WTC11 (cell line): ENCODE measurements at places on chromosomes 11 and 22. TPM values are rescaled to one million over a fixed set of nuclear protein-coding genes. Genes with fewer than 3 reads are reported as not detected.

DNA sequence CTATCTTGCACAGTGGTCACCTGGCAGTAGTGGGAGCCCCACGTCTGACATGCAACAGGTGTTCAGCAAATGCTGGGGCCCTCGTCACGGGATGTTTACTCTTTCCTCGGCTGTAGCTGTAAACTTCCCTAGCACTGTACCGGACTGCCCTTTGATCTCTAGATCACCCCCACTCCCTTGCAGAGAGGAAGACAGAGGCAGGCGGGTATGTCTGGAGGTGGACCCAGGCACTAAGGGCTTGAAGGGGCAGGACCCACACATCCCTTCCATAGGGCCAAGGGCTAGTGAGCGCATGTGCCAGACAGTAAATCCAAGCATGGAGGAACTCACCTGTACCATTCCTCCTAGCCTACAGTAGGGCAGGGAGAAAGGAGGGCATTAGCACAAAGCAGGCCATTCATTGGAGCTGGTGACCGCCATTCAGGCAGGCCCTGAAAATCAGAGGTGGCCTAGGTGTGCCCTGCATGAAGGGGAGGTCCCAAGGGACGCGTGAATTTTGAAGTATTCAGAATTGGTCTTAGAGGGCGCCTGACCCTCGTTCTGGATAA lies 1.9 kb upstream of the SMTN start:
- no peaks in the 10 kb centered on the region for H3K36me3 ChIP-seq
- H3K4me1 ChIP-seq: peaks cover 37% of the 10 kb centered on the region
- H3K27me3 ChIP-seq: peaks cover 11% of the 10 kb centered on the region
- DNase-seq: peak; percentile 66
- H3K27ac ChIP-seq: no peak overlapping the region

Gene SLC5A1
- not detected in 3 replicates for total RNA-seq

Gene DCHS1
- 11.5 to 14.2 TPM (median 12.6 TPM) in 3 replicates for total RNA-seq

Gene BLID
- total RNA-seq: not detected in 3 replicates

Gene HBE1
- total RNA-seq: 1.5 to 3.1 TPM (median 1.7 TPM) in 3 replicates

DNA sequence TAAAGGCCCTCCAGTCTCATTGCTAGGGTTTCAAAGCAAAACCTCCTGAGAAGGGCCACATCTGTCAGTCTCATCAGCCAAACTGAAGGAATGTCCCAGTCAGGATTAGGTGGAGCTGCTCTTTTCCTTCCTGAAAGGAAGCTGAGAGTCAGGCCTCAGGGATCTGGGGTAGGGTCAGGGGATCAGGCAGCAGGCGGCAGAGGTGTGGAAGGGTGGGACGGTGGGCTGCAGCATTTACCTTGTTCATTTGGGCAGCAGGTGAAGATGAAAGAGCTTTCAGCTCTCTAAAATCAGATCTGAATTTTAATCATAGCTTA lies 17.8 kb downstream of the CD82 start:
- H3K27ac ChIP-seq: no peak overlapping the region
- no peak for DNase-seq
- H3K36me3 ChIP-seq: no peaks in the 10 kb centered on the region
- H3K4me3 ChIP-seq: no peak overlapping the region

- H3K36me3 ChIP-seq: no peaks in the 10 kb centered on the region
- no peak overlapping the region for H3K27ac ChIP-seq
- 0 out of 2 replicates have a peak, but pooled peaks cover 3% of the 10 kb centered on the region for H3K4me1 ChIP-seq
Measured at GRCh38 chr11:104826772-104827171, 71.5 kb downstream of the CASP12 start.

DNA sequence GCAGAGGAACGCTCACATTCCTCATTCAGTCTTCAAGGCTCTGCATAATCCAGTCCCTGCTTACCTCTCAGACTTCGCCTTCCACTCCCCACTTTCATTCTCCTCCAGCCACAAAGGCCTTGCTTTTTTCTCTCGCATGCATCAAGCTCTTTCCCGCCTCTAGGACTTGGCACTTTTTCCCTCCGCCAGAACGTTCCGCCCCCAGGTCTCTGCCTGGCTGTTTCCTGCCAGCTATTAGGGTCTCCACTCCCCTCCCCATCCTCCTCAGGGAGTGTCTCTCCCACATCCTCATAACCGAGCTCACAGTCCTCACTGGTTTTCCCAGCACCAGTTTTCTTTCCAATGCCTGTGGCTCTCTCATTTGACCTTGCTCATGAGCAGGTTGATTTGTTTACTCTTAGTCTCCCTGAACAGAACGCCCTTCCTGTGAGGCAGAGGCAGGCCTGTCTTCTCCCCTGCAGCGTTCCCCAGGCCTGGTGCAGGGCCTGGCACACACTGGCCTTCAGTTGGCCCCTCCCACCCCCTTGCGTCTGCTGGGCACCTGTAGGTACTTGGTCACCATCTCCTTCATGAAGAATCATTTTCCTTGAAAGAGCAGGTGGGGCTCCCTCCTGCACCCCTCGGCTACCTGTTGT lies 75.2 kb downstream of the RTL6 start:
- no peak overlapping the region; the same call in 1 of the 2 replicates for H3K27ac ChIP-seq
- H3K36me3 ChIP-seq: peaks cover 13% of the 10 kb centered on the region
- peaks cover 12% of the 10 kb centered on the region for H3K4me1 ChIP-seq
- DNase-seq: no peak
- H3K4me3 ChIP-seq: no peak overlapping the region

- H3K27ac ChIP-seq: no peak within 1 kb of the TSS; the same call in 1 of the 2 replicates
- no peaks in the 10 kb centered on the region for H3K36me3 ChIP-seq
- H3K4me1 ChIP-seq: peaks cover 8% of the 10 kb centered on the region
Measured at GRCh38 chr11:72191961-72192381, at the start of gene FOLR1. Gene FOLR1 (plus strand): TSS chr11:72192140. CDS start chr11:72192174, 34 bp downstream.

DNA sequence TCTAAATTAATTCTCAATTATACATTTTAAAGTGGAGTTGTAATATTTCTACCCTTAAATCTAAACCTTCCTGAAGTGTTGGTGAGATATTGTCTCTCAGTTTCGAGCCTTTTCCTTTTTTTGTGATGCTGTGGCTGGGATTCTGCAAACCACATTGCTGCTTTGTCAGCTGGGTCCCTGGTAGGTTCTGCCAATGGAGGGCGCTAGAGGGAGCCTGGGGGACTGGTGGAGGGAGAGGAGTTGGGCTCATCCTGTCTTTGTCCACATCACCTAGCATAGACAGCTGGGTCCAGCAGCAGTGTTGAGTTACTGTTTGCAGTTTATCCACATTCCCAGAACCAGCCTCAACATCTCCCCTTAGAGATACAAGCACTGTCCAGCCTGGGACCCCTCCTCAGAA lies 41.0 kb downstream of the TRAF6 start:
- H3K4me3 ChIP-seq: no peak overlapping the region
- no peaks in the 10 kb centered on the region for H3K36me3 ChIP-seq
- H3K4me1 ChIP-seq: peaks cover 7% of the 10 kb centered on the region; the same call in 1 of the 2 replicates
- H3K27ac ChIP-seq: no peak overlapping the region
- peak; percentile 92 for DNase-seq

- peak; percentile 47 for DNase-seq
- H3K36me3 ChIP-seq: no peaks in the 10 kb centered on the region
- no peak overlapping the region for H3K4me3 ChIP-seq
- H3K27ac ChIP-seq: no peak overlapping the region
- no peaks in the 10 kb centered on the region for H3K27me3 ChIP-seq
Measured at GRCh38 chr11:1197886-1198560, 24.8 kb upstream of the MUC5B start.

Gene HORMAD2
- total RNA-seq: not detected in 3 replicates

DNA sequence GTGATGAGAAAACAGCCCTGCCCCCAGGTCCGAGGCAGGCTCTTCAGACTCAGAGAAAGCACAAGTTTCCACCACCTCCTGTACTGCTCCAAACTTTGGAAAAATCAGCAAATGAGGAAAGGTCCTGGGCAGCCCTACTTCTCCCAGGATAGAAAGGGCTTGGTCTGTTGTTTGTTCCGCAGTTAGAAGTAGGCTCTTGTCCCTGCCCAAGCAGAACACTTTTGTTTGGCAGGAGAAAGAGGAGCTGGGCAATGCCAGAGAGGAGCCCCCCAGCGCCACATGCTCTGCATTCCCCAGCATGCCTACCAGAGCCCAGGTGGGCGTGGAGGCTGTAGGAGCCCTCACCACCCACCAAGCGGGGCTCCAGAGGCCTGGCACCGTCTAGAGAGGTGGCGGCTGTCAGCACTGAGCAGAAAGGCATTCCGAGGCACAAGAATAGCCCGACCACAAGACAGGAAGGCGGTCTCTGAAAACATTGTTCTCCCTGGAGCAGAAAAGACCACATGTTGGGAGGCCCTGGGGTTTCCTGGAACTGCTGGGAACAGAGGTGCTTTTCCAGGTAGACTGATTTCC lies 90.3 kb upstream of the CD82 start:
- no peaks in the 10 kb centered on the region for H3K36me3 ChIP-seq
- H3K4me1 ChIP-seq: no peaks in the 10 kb centered on the region
- peaks cover 11% of the 10 kb centered on the region; the same call in 1 of the 2 replicates for H3K27me3 ChIP-seq
- no peak for DNase-seq
- no peak overlapping the region for H3K27ac ChIP-seq

GRCh38 chr11:43751726-43752125 lies 71.2 kb downstream of the HSD17B12 start:
- H3K4me1 ChIP-seq: peaks cover 6% of the 10 kb centered on the region
- H3K36me3 ChIP-seq: peaks cover 40% of the 10 kb centered on the region
- H3K27me3 ChIP-seq: no peaks in the 10 kb centered on the region
- no peak overlapping the region for H3K4me3 ChIP-seq
- no peak for DNase-seq

DNA sequence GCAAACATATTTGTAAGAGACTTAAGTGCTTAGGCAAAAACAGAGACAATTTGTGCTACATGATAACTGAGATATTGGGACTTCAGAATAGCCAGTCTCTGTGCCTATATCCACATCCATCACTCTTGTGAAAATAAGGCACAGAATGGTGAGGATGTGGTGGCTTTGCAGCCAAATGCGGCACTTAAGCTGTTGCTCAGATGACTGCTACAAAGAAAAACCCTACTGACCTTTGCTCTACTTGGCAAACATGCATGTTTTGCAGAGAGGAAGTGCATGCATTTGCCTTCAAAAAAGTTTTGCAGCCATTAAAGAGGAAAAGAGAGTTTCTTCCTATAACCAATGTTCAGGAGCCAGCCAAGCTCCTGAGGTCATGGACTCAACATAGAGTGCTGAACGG lies 675.0 kb upstream of the KIRREL3 start:
- no peak overlapping the region for H3K4me3 ChIP-seq
- DNase-seq: no peak
- H3K36me3 ChIP-seq: no peaks in the 10 kb centered on the region
- H3K27me3 ChIP-seq: no peaks in the 10 kb centered on the region

GRCh38 chr11:19352771-19353160 lies 112.0 kb upstream of the E2F8 start:
- H3K27me3 ChIP-seq: peaks cover 20% of the 10 kb centered on the region
- H3K4me3 ChIP-seq: no peak overlapping the region
- H3K36me3 ChIP-seq: no peaks in the 10 kb centered on the region
- H3K27ac ChIP-seq: no peak overlapping the region
- DNase-seq: no peak
- peaks cover 2% of the 10 kb centered on the region for H3K4me1 ChIP-seq

Gene OR52H1
- total RNA-seq: not detected in 3 replicates

GRCh38 chr11:61541598-61541997 lies 33.0 kb downstream of the LRRC10B start:
- H3K27ac ChIP-seq: peak overlapping the region; percentile 60; the same call in 1 of the 2 replicates
- H3K4me1 ChIP-seq: peaks cover 47% of the 10 kb centered on the region
- H3K27me3 ChIP-seq: no peaks in the 10 kb centered on the region; the same call in 1 of the 2 replicates
- H3K4me3 ChIP-seq: peak overlapping the region; percentile 22; the same call in 1 of the 2 replicates

DNA sequence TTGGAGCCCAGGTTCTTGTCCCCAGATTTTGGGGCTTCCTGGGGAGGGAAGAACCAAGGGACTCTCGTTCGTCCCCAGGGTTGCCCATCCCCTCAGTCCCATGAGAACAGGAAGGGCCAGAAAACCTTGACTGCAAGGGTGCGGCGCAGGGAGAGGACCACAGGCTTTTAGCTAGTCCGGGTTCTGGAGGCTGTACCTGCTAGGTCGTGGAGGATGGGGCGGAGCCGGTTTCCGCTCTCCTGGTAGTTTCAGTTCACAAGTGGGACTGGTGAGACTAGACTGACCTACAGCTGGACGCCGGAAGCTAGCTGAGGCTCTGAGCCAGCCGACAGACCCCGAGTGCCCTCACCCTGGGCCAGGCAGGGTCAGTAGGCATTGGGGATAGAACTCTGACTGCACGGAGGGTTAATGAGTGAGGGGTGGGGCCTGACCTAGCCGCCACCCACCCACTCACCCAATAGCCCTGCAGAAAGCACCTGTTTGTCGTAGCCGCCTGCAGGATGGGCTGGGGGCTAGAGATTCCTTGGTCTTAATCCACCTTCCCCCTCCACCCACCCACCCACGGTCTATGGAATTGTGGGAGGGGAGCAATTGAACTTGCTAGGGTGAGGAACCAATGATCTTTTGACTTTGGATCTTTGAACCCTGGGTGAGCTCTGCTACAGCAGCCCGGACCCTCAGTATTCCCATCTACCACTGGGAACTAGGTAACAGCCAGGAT lies 1.5 kb downstream of the MAFF start:
- peak overlapping the region; percentile 83 for H3K4me3 ChIP-seq
- no peak overlapping the region for H3K27ac ChIP-seq
- peaks cover 54% of the 10 kb centered on the region for H3K27me3 ChIP-seq
- peaks cover 12% of the 10 kb centered on the region for H3K4me1 ChIP-seq
- peak; percentile 56 for DNase-seq
- no peaks in the 10 kb centered on the region for H3K36me3 ChIP-seq

- no peaks in the 10 kb centered on the region for H3K36me3 ChIP-seq
- H3K4me1 ChIP-seq: peaks cover 43% of the 10 kb centered on the region
- no peak overlapping the region for H3K4me3 ChIP-seq
- H3K27me3 ChIP-seq: peaks cover 11% of the 10 kb centered on the region
Measured at GRCh38 chr11:117604336-117604995, 192.6 kb downstream of the DSCAML1 start.

DNA sequence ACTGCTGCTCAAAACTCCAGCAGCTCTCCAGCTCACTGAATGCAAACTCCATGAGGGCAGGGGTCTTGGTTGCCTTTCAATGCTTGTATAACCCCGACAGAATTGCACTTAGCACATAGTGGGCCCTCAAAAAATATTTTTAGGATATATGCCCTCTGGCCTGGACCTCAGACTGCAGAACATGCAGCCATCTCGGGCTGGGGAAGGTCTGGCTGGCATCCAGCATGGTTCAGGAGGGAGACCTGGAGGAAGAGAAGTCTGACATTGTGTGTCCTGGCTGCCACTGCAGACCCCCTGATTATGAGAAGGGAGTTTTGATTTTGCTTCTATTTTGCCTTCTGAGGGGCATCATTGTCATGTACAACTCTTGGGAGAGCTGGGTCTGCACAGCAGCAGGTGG lies 109.5 kb upstream of the PARVA start:
- H3K4me1 ChIP-seq: peaks cover 6% of the 10 kb centered on the region
- no peak overlapping the region for H3K27ac ChIP-seq
- no peaks in the 10 kb centered on the region for H3K36me3 ChIP-seq
- no peaks in the 10 kb centered on the region for H3K27me3 ChIP-seq

DNA sequence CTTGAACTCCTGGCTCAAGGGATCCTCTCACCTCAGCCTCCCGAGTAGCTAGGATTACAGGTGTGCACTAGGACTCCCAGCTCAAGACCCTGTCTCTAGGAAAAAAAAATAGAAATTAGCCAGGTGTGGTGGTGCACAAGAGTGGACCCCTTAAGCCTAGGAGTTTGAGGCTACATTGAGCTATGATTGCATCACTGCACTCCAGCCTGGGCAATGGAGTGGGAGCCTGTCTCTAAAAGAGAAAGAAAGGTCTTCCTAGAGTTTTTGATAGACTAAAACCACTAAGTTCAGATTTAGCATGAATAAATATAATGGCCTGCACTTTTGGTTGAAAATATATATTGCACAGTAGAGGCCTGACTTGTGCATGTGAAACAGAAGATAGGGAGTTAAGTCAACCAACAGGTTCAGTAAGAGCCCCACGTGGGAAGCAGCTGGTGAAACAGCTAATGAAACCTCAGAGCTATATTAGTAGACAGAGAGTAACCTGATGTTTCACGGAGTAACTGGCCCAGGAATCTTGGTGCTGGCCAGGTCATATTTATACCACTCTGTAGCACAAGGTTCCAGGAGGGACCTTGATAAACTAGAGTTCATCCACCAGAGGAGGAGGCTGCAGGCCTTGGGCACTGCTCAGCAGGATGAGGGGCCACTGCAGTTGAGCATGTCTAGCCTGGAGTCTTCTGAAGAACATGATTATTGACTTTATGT lies 4.6 kb upstream of the MICAL3 start:
- no peak overlapping the region for H3K4me3 ChIP-seq
- peaks cover 7% of the 10 kb centered on the region for H3K4me1 ChIP-seq
- H3K27ac ChIP-seq: no peak overlapping the region
- H3K27me3 ChIP-seq: peaks cover 44% of the 10 kb centered on the region
